ENCODE measurements at places on chromosomes 5 and 9.

DNA sequence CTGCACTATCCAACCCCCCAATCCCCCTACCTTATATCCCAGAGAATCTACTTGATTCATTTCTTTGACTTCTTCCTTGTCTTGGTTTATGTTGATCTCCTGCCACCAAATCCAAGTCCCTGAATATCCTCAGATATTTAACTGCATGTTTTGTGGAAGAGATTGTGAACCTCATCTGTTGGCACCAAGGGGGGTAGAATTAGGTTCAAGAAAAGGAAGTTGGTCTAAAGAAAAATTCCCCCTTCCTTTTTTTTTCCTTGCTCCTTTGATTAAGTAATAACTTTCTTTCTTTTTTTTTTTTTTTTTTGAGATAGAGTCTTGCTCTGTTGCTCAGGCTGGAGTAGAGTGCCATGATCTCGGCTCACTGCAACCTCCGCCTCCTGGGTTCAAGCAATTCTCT, 526 bp upstream of the CD14 start:
- no peak for DNase-seq

DNA sequence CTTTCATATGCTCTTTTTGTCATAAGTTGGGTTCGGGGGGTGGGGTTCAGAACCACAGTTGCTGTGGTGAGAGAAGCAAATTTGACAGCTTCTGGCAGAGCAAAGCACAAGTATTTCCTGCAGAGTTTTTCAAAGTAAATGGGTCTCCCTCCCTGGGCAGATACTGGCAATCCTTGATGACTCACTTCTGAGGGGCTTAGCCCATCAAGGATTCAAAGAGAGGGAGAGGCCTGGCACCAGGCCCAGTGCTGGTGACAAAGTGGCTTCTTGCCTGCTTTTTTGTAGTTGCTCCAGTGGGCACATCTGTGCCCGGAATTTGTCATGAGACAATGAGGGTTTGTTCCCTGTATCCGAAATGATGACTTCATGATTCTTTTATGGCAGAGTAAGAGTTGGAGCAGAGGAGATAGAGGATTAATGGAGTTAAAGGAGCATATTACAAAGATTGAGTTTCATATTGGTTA, 46.6 kb upstream of the TNC start:
- no peak for DNase-seq

DNA sequence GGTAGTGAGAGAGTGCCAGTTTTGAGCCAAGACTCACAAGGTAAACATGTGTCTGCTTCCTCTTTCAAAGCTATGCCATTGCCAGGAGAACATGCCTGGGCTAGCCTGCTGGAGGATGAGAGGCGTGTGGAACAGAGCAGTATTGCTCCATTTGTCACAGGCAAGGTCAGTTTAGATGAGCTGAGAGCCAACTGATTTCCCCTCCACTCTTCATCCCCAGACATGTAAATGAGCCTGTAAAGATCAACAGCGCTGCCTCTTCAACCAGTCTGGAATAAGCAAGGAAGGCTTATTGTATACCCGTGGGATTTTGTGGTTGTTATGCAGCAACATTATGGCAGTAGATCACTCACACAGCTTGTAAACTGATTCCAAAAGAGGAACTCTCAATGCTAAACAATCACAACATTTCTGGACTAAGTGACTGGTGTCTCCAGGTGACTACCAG, 8.2 kb upstream of the GDNF start:
- DNase-seq: no peak

GRCh38 chr9:99860266-99860665, 38.6 kb downstream of the NR4A3 start:
- DNase-seq: no peak

DNA sequence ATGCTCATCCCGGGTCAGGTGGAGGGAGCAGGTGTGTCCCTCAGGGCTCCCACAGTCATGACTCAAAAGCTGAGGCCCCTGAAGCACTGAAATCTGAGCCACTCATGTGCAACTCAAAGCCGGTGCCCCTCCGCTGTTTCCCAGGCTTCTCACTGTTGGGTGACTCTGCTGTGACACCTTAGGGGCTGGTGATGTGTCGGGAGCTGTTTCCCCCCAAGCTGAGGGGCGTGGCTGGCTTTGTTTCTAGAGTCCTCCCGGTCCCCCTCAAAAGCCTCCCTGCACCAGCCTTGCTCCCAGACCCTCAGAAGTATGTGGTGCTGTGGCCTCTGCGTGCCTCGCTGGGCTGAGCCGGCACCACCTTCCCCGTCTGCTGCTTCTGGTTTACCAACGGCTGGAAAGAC, 39.7 kb downstream of the PLPP7 start:
- no peak for DNase-seq
